ENCODE measurements at places on chromosomes 3 and 15. TPM values are rescaled to one million over a fixed set of nuclear protein-coding genes. Genes with fewer than 3 reads are reported as not detected.

DNA sequence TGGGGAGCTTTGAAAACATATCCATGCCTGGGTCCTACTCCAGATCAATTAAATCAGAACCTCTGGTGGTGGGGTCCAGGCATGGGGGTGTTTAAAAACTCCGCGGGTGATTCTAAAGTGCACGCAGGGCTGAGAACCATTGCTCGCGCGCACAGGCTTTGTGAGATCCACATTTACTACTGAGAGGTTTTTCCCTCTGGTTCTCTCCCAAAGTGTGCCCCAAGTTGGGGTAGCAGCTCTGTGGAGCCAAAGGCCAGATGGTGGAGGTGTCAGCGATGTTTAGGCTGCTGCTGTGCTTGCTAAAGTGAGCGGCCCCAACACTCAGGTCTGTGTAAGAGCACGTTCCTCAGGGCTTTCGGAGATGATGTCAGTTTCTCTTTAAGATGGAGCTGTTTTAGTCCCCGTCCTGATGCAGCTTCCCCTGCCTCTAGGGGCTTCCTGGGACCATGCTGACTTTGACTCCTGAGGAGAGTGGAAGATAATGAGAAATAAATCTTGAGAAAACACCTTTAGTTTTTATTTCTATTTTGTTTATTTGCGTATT lies 13.4 kb upstream of the MAGEF1 start:
- DNase-seq: no peak

DNA sequence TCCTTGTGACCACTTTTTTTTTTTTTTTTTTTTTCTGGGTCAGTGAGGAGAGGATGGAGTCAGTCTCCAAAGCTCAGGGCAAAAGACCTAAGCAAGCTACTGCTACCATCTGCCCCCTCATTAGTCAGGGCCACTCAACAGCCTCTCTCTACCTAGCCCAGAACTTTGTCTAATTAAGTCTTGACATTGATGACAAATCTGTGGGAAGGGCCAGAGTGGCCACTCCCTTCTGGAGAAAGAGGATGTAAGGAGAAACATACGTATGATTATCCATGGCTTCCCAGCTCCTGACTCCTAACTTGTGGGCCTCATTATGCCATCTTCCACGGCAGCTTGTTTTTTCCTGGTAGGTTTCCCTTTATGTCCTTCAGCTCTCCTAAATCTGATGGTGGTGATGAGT lies 37.9 kb downstream of the NR1I2 start:
- DNase-seq: no peak

- no peak for DNase-seq
Measured at GRCh38 chr3:25043177-25043576, 384.9 kb upstream of the RARB start.

GRCh38 chr15:29003191-29003839 lies 117.5 kb downstream of the APBA2 start:
- DNase-seq: no peak

Gene VGLL4
- 49.2 TPM for total RNA-seq

Gene PCSK6
- 0.53 TPM for total RNA-seq

Gene TMCO5A
- total RNA-seq: not detected

- DNase-seq: no peak
Measured at GRCh38 chr3:195703776-195704175, 17.0 kb upstream of the MUC20 start.

GRCh38 chr3:23713641-23714040 lies 92.1 kb upstream of the UBE2E1 start:
- DNase-seq: no peak

- no peak for DNase-seq
Measured at GRCh38 chr3:184816614-184817013, 4.6 kb downstream of the VPS8 start.

Gene CADPS
- total RNA-seq: not detected

Gene PATL2
- total RNA-seq: 36.3 TPM

Gene ATP2C1
- total RNA-seq: 57.5 TPM

Gene HRH1
- 1.0 TPM for total RNA-seq

GRCh38 chr3:109331692-109332091 lies 5.7 kb downstream of the DPPA4 start:
- no peak for DNase-seq

Gene AHSG
- not detected for total RNA-seq

DNA sequence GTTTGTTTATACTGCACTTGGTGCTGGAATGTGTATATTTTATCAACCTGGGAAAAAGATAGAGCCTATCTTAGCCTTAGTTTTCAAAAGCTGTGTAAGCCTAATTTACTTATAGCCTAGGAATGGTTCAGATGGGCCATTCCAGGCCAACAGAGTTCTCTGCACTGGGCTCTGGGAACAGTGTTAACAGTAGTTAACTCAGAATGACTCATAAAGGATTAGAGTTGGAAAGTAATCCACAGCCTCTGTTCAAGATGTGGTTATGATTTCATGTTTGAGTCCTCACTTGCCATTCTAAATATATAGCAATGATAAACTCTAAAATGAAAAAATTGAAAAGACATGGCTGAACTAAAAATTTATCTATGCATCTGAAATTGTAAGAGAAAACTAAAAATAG lies 22.6 kb upstream of the PEX5L start:
- no peak for DNase-seq

Gene RLBP1
- total RNA-seq: not detected

Gene CDCP1
- total RNA-seq: 2.2 TPM

GRCh38 chr3:148329481-148330235 lies 368.0 kb upstream of the AGTR1 start:
- no peak for DNase-seq

DNA sequence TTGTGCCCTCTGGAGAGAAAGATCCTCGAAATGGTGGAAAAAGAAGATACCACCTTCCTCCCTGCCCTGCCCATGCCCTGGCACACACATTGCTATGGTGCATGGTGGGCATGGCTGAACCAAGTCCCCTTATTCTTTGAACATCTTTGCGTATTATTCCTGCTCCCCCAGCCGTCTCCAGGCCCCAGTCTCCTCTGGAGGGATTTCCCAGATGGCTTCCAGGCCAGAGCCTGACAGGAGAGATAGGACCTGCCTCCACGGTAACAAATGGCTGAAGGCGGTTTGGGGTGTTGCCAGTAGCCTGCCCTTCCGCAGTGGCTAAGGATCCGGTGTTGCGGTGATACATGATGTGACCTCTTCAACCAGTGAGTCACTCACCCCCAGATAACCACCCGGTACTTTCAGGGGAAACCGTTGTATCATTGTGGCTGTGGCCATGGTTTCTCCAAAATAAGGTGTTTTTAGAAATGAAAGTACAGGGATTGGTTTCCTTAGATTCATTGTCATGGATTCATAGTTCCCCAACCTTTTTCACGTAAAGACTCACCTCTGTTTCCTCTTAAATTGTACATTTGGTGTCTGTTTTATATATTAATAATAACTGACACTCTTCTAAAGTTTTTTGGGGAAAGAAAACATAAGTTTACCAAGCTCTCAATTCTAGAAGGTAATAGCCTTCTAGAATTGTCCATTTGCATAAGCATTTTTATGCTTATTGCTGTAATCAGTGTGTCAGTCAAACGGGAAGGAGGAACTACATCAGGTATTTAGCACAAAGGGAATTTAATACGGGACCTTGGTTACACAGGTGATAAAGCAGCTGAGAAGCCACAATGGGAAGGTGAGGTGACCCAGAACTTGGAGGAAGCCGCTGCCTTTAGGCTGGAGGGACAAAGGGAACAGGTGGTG lies 25.9 kb downstream of the SMAD3 start:
- peak; percentile 91 for DNase-seq

Gene MED12L
- total RNA-seq: 1.6 TPM

DNA sequence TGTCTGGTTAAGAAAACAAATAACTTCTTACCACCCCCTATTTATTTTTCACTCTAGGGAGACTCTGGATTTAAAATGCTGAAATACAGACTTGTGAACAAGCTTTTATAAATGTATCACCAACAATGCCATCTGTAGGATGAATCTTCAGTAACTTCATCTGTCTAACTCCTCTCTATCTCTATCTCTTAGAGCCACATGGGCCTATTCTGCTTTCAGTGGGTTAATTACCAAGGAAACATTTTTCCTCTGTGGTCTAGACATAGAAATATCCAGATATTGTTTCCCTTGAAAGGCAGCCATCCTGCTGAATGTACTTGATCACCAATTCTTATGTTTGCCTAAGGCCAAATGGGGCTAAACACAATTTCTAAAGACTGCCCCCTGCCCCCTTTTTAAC lies 167.6 kb upstream of the COL8A1 start:
- no peak for DNase-seq

DNA sequence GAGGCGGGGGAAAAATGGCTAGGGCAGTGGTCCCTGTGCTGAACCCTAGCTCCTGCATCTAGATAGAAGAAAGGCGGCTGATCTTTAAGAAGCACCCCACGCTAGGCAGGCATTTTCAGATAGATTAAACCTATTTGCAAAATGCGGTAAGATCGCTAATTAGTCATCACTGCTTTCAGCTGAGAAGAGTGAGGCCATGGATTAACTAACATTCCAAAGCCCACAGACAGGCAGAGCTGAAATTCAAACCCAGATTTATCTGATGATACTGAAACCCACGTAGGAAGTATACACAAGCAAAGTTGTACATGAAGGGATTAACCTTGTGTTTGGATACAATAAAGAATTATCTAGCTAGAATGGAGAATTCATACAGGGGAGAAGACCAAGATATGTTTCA lies 4.8 kb downstream of the ADPGK start:
- no peak for DNase-seq

- no peak for DNase-seq
Measured at GRCh38 chr3:100437721-100438622, 36.6 kb downstream of the LNP1 start.

GRCh38 chr15:92893200-92893599 lies 6.9 kb upstream of the CHD2 start:
- no peak for DNase-seq

DNA sequence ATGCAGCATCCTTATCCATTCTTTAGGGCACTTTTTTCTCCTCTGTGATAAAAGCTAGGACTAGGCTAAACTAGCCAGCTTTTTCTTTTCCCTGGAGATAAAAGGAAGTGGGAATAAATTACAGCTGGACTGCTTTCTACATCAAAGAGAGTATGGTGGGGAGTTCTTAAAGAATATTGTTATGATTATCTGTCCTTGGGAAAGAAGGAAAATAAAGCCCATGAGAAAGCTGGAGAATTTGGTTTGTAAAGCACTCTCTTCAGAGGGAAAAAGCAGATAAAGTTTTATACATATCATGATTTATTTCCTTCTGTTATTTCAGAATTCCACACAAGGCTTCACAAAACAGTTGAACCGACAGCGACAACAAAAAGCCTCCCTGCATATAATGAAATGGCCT lies 923.0 kb downstream of the DIPK2A start:
- no peak for DNase-seq

Gene INSYN1
- not detected for total RNA-seq

DNA sequence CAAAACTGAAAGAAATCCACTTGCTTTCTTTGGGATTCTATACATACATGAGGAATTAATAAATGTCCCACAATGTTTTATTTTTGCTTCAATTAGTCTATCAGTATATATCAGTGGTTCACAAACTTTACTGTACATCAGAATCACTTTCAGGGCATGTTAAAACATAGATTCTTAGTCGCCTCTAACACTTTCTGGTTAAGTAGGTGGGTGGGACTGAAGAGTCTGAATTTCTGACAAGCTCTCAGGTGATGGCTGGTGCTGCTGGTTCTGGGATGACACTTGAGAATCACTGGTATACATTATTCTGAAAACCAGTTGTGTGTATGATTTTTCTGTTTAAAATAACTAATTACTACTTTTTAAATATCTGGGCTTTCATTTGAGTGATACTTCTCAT lies 393.3 kb downstream of the TBC1D5 start:
- DNase-seq: no peak

Gene ROPN1B
- not detected for total RNA-seq

DNA sequence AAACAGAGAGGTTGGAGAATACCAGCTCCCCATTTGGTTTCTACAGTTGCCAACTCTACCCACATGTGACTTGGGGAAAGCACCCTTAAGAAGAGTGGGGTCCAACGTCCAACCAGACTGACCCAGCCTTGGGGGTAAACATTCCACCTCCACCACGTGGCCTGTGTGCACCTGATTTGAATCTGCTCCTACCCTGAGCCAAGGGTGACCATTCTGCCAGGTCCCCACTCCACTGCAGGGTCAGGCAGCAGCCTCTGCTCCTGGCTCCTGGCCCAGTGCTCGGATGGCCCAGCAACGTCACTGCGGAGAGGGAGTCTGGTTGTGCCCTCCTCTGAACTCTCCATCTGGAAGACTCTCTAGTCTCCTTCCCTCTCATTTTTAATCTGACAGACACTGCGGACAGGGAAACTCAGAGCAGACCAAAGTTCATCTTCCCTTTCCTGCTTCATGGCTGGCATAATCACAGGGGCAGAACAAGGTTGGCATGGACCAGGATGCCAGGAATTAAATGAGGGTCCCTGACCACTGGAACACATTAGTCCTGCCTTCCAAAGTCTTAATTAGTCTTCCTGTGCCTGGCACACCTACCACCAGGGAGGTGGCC lies 29.4 kb downstream of the FHIT start:
- no peak for DNase-seq

Gene FGD5
- 0.10 TPM for total RNA-seq

Gene CLRN1
- total RNA-seq: not detected

Gene PDZRN3
- total RNA-seq: not detected

- no peak for DNase-seq
Measured at GRCh38 chr3:9078561-9079240, 115.4 kb upstream of the RAD18 start.

- DNase-seq: no peak
Measured at GRCh38 chr3:194167480-194168282, 31.7 kb downstream of the HES1 start.

DNA sequence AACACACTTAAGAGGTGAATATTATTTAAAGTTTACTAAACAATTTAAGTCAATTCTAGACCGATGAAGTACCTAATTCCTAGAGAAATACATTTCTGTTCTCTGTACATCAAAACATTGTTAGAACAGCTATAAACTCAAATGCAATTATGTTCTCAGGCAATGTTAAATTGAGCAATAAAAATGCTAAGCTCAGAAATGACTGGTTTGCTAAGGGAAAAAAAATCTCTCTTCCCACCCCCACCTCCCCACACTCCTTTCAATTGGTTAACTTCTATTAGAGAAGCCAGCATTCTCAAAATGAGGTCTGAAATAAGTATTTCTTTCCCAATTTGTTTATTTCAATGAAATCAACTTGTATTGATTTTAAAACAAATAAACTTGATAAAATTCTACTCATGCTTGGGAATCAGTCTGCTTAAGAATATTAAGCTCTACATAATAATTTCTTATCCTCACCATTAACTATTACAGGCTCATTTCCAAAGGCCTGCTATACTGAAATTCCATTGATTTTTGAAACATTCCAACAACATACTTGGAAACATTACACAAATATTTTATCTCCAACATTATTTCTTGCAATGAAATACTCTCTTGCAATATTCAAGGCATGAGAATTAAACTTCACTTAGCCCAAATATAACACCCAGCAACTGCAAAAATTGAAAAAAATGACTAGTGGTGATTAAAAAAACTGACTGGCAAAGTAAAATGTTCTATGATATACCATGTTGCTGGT lies 22.6 kb downstream of the TSPAN3 start:
- no peak for DNase-seq

- DNase-seq: no peak
Measured at GRCh38 chr15:99017322-99017701, 9.7 kb upstream of the PGPEP1L start.

- DNase-seq: no peak
Measured at GRCh38 chr3:156892701-156893100, 66.5 kb downstream of the LEKR1 start.

Measured in activated CD4-positive, alpha-beta memory T cell treated with anti-CD3 and anti-CD28 coated beads, Interleukin-2, amount 10 ng/mL, durations not matched to agents 7 days and 5 days (primary cell).